ENCODE measurements at places on chromosomes 3 and 15.

GRCh38 chr3:48034000-48034516, 17.8 kb upstream of the MAP4 start:
- peak; percentile 71 for DNase-seq

DNA sequence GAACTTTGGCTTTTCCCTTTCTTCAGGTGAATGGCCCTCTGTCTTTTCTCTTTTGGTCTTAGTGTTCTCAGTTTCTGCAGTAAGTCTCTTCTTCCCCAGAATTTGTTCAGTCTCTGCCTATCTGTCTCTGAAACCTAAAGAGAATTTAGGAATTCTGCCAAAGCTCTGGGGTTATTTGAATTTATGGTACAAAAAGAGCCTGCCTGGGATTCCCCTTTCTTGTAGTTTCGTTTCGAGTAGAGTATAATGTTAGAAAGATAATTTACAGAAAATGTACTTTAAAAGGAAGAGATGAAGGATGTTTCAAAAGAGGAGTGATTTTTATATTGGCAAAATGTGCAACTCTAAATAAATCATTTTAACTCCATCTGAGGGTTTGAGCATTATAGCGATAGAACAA, 247.4 kb upstream of the SATB1 start:
- no peak for DNase-seq

DNA sequence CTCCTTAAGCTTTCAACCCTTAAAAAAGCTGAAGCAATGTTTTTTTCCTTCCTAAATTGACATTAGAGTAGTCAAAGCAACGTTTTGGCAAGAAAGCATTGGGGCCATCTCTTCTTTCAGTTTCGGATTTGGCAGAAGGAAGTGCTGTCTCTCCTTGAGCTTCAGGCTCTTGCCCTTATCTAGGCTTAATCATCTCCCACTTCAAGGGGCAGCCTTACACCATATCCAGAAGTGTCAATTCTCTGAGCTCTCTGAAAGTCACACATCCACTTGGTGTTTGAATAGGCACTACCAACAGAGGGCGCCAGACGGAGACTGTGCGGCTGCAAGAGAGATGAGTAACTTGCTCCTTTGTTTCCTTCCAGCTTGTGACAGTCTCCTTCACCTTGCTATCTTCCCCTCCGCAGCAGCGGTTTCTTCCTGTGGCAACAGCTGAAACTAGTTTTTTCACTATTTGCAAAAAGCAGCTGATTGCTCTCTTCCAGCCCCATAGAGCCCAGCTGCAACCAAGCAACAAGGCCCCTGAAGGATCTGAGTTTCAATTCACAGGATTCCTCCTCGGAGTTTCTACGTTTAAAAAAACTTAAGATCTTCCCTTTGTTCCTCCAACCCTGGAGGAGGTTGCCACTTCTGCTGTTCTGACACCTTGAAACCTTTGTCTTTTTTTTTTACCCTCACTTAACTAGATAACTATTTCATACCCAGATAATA, 147.0 kb upstream of the SLCO3A1 start:
- peak; percentile 65 for DNase-seq

DNA sequence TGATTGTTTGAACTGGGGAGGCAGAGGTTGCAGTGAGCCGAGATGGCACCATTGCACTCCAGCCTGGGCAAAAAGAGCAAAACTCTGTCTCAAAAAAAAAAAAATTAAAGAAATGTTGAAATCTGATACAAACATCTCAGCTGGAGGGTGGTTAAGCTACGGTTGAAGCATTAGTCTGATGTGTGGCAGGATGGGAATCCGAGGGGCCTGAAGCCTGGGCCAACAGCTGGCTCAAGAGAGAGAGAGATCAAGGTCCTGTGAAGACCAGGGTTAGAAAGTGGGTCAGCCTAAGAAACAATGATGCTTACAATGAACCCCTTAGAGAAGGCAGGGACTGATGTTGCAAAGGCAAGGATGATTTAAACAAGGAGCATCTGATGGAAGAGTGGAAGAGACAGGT, 69.8 kb downstream of the CD200R1L start:
- peak; percentile 43 for DNase-seq

GRCh38 chr3:63976161-63976871, 47.0 kb downstream of the PSMD6 start:
- DNase-seq, result peak; percentile 92

GRCh38 chr3:106529738-106530137, 660.9 kb upstream of the CBLB start:
- DNase-seq, result no peak

DNA sequence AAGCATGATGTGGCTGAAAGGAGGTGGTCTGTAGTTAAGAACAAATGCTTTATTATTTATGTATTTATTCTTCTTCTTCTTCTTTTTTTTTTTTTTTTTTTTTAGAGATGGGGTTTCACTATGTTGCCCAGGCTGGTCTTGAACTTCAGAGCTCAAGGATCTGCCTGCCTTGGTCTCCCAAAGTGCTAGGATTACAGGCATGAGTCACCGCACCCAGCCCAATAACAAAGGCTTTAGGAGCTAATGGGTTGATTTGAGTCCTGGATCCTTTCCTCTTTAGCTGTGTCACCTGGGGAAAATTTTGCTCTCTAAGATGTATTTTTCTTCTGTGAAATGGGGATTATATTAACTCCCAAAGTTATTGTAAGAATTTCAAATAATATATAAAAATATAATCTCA, 168.8 kb downstream of the PEX5L start:
- no peak for DNase-seq

GRCh38 chr3:95172164-95172943, 1109.5 kb downstream of the NSUN3 start:
- no peak for DNase-seq

GRCh38 chr3:140906785-140907184, 34.9 kb upstream of the SLC25A36 start:
- DNase-seq, result no peak

DNA sequence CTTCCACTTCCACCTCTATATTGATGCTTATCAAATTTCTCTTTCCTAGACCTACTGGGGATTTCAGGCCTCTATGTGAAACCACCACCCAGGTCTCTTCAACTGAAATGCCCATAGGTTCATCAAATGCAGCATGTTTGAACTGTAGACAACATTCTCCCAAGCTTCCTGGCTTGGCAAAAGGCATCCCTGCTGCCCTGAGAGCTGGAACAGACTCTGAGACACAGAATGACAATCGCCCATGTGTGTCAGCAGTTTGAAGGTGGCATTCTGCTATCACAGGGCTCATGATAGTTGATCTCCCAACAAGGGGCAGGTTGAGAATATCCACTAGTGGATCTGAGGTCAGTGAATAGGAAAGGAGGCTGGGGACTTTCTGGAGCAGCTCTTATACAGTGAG, 200.7 kb downstream of the RPLP1 start:
- no peak for DNase-seq

Data from fibroblast of upper back skin (primary cell).